ENCODE measurements at places on chromosomes 2 and 18.

DNA sequence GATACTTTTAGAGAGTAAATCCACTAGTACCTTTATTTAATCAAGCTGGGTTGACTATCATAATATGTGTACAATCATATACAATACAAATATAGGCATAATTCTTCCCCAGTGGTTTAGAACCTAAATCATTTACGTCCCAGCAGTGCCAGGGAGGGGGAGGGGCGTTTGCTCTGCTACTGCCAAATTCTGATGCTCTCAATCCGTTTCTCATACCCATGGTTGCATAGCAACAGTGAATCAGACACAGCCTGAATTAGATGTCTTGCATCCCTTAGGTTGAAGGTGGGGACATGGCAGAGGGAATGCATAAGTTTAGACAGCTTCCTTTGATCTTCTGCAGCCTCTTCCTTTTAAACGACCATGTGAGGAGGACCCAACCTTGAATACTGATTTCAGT, 135.4 kb downstream of the ABCA12 start:
- DNase-seq, result no peak

DNA sequence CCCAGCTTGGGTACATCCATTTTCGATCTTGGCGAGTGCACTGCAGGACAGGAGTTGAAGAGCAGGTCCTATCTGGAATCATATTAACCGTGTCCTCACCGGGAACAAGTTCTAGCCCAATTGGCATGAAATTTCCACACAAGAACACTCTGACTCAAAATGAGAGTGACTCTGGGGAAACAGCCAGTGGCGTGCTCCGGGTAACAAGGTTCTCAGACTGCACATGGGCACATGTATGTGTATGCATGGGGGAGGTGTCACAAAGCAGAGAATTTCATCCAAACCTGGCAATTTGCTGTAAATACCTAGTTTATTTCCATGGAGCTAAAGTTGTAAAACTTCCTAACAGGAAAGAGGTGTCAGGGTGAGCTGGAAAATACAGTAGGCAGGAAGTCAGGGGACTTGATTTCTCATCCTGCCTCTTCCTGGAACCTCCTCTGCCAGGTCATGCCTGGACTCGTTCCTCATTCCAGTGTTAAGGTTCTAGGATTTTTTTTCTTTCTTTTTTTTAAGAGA, 1.7 kb downstream of the TUBB6 start:
- DNase-seq, result no peak

GRCh38 chr2:108612514-108613183, 78.4 kb downstream of the LIMS1 start:
- no peak for DNase-seq

GRCh38 chr2:231573698-231574421, 18.8 kb upstream of the TEX44 start:
- no peak for DNase-seq

- no peak for DNase-seq
Measured at GRCh38 chr2:235026649-235027557, 75.1 kb downstream of the SH3BP4 start.

DNA sequence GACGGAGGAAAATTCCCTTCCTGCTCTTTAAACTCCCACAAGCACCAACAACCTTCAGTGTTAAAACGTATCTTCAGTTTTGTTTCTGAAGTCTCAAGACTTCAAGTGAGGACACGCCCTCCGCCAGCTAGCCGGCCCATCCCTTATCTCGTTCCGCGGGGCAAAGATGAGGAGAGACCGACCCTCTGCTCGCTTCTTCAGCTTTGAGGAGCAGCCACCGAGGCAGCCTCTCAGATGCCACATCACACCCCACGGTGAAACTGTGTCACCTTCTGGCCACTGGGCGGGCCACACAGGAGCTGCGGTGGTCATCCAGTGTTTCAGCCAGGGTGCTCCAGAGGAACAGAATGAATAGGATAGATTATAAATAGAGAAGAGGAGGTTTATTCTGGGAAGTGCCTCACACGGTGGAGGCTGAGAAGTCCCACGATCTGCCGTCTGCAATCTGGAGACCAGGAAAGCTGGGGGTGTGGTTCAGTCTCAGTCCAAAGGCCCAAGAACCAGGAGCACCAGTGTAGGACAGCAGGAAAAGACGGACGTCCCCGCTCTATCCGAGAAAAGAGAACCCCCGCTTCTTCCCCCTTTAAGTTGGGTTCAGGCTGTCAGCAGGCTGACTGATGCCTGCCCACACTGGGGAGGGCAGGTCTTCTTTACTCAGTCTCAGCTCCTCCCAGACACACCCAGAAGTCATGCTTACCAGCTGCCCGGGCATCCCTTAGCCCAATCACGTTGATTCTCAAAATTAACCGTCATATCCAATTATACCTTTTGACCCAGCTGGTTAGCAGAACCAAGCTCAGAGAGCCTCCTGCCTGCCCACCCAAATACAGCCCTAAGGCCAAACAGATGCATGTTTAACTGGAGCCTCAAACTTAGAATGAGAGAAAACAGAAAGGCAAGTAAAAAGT, 399.7 kb upstream of the ID2 start:
- DNase-seq, result no peak

DNA sequence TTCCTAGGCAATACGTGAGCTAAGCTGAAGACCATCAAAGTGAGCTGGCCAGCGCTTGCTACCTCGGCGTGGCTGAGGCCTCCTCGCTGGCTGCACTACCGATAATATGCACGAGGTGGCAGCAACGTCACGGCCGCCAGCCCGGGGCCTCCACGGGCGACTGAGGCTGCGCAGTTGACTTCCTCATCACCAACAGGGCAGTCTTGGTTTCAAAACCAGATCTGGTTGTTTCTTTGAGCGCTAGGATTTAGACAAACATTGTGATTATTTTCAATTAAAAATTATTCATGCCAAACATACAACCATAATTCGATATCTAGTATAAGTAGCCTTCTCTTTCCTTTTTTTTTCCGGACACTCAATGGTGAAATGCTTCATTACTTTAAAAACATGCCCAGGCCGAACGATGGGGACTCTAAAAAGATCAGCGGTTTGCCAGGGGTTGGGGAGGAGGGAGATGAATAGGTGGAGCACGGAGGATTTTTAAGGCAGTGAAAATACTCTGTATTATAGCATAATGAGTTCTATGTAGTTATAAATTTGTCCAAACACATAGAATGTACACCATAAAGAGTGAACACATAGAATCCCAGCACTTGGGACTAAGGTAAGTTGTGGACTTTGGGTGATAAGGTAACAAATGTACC, 52.0 kb downstream of the CYBRD1 start:
- no peak for DNase-seq

- no peak for DNase-seq
Measured at GRCh38 chr2:98357849-98358248, 11.6 kb downstream of the CNGA3 start.
